NCI-H748 treated with DMSO at 0.1 percent for 48 hours (cell line): ENCODE measurements at places on chromosomes 1 and 21.
A peak's percentile ranks its signal among the peaks of the same experiment; 100 is the strongest.

GRCh38 chr1:228706305-228706704 lies 29.0 kb upstream of the RHOU start:
- DNase-seq: no peak

GRCh38 chr1:211634931-211635330 lies 40.5 kb downstream of the NEK2 start:
- no peak for DNase-seq

- no peak for DNase-seq
Measured at GRCh38 chr1:37878071-37878470, 18.7 kb upstream of the MTF1 start.

- no peak for DNase-seq
Measured at GRCh38 chr1:19139711-19140110, 70.4 kb downstream of the UBR4 start.

DNA sequence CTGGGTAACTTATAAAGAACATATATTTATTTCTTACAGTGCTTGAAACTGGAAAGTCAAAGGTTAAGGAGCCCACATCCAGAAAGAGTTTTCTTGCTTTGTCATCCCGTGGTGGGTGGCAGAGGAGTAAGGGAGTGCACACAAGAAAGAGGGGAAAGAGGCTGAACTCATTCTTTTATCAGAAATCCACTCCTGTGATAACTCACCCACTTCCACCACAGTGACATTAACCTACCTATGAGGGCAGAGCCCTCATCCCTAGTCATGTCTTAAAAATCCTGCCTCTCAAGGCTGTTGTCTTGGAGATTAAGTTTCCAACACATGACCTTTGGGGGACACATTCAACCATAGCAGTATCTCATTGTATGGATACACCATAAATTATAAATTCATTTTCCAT lies 32.5 kb upstream of the RGS4 start:
- no peak for DNase-seq

GRCh38 chr1:234616644-234617043 lies 6.7 kb upstream of the IRF2BP2 start:
- DNase-seq: no peak

DNA sequence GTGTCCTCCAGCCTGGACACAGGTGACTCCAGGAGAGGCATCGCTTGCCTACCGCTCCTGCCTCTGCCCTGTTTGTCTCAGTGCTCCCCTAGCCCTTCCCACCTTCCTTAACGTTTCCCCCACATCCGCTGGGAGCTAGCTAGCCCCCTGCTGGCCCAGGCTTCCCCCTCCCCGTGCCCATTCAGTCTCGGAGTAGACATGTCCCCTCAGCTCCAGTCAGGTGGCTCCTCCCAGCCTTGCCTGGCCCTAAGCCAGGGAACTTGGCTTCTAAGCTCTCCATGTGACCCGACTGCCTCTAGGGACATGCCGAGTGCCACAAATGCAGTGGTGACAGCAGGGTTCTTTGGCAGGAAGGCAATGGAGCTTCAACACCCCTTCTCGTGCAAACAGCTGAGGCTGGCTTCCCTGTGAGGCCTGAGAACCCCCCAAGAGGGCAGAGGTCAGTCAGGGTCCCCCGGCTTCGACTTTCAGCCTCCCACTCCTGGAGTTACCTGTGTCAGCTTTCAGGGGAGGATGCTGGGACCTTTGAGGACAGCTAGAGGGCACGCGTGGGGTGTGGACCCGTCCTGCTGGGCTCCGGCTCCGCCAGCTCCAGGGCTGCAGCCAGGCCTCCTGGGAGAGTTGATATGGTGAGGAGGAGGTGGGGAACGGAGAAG lies 16.2 kb downstream of the DRAXIN start:
- DNase-seq: no peak

- DNase-seq: no peak
Measured at GRCh38 chr1:28162151-28162550, 14.3 kb downstream of the PTAFR start.

GRCh38 chr1:109258481-109259466 lies 9.4 kb downstream of the CELSR2 start:
- DNase-seq: no peak

- DNase-seq: no peak
Measured at GRCh38 chr1:86365896-86366295, 30.2 kb downstream of the ODF2L start.

DNA sequence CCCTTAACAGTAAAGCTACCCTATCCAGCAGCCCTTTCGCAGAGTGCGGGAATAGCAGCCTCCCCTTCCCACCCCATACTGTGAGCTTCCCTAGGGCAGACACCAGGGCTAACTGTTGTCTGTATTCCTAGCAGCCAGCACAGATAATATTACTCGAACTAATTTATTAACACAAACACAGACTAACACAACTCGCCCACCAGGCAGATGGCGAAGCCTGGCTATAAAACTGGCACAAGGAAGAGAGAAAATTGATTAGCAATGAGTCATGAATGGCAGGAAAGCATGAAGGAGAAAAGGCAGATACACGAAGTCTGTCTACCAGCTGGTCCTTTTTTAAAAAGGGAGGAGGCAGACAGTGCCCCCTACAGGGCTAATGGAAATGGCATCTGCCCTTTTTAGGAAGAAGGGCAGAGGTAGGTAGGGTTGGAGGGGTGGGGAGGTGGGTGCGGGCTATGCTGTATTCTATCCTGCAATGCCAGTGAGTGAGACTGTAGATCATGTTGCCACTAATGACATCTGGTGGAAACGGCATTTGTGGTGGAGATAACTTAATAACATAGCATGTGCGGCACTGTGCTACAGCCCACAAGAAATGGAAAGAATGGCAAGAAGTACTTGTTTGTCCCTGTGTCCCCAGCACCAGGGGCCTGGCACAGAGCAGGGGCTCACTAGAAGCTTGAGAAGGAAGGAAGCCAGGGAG lies 30.6 kb upstream of the CTPS1 start:
- DNase-seq: peak; percentile 96

DNA sequence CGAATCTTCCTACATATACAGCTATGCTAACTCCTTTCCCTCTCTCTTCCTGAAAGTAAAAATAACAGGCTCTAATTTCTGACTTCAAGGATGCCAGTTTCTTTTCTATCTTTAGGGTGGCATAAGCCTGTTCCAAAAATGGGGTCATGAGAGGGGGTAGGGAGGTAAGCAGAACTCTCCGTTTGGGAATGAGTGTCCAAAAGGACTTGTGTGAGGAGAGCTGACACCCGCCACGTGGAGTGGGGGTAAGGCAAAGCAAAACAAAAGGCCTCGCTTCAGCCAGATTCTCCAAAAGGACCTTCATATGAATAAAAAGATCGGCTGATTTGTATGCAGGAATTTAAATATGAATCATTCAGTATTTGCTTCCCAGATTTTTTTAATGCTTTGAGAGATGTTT lies 28.6 kb downstream of the PLPPR4 start:
- no peak for DNase-seq

GRCh38 chr1:232533328-232533727 lies 96.6 kb downstream of the SIPA1L2 start:
- no peak for DNase-seq

DNA sequence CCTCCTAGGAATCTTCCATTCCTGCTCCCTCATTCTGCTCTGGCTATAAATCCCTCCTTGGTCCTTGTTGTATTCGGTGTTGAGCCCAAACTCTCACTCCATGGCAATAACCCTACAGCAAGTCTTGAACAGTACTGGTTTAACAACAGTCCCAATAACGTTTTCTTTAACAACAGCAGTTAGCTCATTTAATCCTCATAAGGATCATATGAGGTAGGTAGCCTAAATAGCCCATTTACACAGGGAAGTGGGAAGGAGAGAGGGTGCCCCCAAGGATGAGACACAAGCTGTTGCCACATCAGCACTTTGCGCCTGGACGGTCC lies 444 bp upstream of the AGTRAP start:
- DNase-seq: no peak

DNA sequence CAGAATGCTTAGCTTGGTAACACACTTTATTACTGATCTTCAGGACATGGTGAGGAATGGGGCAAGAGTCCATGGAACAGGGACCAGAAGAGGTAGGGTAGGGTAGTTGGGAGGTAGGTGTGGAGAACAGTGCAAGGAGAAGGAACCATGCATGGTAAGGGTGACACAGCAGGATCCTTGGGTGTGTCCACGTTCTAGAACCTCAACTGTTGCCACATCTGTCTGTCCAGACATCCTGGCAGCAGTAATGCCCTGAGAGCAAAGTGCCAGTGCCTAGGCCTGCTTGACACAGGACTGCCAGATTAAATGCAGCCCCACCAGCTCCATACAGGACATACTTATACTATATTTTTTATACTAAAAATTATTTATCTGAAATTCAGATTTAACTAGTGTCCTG lies 13.9 kb downstream of the DMAP1 start:
- DNase-seq: no peak

GRCh38 chr1:17922833-17923232 lies 167.7 kb downstream of the ACTL8 start:
- peak; percentile 37 for DNase-seq

DNA sequence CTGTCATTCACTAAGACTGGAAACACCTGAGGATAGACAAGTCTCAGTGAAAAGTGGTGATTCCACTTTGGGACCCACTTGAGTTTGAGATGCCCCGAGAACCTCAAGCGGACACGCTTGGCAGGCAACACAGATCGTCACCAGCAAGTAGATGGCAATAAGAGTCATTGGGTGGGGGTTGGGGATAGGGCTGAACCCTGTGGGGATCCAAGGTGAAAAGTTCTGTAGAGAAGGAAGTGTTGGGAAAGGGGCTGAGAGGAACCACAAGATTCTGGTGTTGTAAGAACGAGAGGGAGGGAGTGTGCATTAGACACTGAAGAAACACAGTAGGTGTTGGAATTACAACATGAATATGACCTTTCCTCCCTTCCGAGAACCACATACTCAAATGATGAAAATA lies 45.4 kb upstream of the TDRD10 start:
- DNase-seq: no peak

- no peak for DNase-seq
Measured at GRCh38 chr1:66729119-66729518, 23.1 kb upstream of the DYNLT5 start.

- DNase-seq: no peak
Measured at GRCh38 chr21:21436012-21436534, 437.9 kb downstream of the NCAM2 start.

GRCh38 chr21:15592271-15592860 lies 137.4 kb upstream of the USP25 start:
- DNase-seq: peak; percentile 14

DNA sequence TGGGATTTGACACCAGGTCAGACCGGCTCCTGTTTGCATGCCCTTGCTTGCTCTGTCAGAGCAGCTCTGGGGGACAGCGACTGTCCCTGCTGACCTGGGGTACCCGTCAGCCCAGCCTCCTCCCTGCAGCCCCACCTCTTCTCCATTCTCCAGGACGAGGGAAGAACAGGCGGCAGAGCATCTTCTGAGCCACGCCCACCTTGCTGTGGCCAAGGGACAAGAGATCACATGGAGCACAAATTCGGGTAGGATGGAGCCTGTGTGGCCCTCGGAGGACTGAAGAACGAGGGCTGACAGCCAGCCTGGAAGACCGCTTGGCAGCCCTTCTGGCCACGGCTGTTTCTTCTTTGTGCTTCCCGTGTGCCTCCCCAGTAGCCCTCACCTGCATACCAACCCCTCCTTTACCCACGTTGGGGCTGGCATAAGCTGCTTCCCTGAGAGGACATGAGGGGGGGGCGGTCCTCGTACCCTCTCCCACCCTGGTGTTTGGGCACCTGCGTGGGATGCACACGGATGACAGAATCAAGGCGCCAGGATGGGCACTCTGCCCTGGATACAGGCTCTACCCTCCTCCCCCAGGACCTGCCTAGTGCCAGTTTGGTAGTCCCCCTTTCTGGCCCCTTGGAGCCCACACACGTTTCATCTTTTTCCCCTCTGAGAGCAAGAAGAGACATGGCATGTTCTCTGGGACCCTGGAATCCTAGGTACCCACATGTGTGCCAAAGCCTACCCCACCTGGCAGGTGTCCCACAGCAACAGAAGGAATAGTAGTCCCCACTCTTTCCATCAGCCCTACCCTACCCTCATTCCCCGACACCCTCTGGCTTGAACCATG lies 26.9 kb downstream of the CDK18 start:
- no peak for DNase-seq

DNA sequence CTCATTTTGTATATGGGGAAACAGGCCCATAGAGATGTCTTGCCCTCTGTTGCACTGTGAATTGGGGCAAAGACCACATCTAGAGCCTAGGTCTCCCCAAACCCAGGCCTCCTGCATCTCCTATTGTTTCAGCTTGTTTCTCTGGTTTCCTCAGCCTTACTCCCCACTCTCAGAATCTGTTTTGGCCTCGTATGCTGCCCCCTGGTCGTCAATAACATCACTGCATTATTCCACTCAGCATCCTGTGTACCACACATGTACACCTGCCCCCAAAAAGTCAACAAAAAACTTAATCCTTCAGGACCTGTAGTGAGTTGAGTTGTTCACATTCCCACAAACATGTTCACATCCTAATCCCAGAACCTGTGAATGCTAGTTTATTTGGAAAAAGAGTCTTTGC lies 184.8 kb downstream of the BRINP2 start:
- DNase-seq: no peak

DNA sequence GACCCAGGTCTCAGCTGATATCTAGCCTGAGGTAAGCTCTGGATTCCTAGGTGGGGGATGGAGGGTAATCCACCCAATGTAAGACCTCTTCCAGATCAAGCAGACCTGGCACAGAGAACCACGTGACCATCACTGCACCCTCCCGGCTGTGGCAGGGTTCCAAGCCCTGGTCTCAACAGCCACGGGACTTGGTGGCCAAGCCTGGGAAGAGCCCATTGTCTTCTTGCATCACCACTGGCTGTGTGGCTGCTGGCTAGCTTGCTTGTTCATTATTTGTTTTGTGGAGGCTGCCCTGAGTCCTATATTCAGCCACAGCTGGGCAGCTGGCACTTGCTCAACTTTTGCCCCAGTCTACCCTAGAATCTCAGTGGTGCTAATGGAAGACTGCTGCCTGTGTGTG lies 24.1 kb upstream of the NFASC start:
- DNase-seq: no peak

DNA sequence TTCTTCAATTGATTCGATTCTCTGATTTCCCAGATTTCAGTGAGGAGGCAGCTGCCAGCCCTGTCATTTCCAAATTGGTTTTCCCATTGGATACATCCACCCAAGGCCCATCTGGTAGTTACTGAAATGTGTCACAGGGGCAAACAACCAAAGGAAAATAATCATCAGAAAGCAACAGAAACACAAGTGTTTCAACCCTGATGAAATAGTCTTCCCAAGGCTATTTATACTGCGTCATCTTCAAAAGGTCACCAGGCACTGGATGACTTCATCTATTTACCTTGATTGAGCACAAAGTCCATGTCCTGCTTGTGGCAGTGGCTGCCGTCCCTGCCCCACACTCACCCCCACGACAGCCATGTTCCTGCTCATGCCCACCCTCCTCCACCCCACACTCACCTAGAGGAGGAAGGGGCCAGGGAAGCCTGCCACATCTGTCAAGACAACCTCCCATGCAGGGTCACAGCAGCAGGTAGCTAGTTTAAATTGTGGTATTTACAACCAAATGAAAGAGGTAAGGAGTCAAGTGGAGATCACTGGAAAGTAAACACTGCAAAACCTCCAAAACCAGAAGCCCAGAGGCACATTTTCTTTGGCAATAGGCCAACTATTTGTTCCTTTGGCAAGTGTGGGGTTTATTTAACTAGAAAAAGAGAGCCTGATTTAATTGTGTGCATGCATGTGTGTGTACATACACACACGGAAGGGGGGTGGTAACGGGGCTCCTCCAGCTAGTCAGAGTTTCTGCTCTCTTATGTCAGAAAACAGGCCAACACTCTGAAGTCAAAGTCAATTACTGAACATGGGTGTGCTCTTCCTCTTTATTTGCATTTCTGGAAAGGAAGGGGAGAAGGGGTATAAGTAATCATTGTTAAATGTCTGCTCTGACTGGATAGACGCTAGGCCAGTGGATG lies 49.5 kb upstream of the RAB4A start:
- peak; percentile 88 for DNase-seq
